CD8-positive, alpha-beta memory T cell (primary cell): ENCODE measurements at places on chromosomes 12 and 14. TPM values are rescaled to one million over a fixed set of nuclear protein-coding genes. Genes with fewer than 3 reads are reported as not detected.

The PAPOLA gene
- total RNA-seq: 184 TPM

GRCh38 chr12:51388846-51389245 is 2.4 kb downstream of the GALNT6 start:
- H3K27ac ChIP-seq: no peak overlapping the region
- H3K27me3 ChIP-seq: no peaks in the 10 kb centered on the region
- DNase-seq: no peak
- no peaks in the 10 kb centered on the region for H3K36me3 ChIP-seq

- no peaks in the 10 kb centered on the region for H3K4me1 ChIP-seq
- H3K4me3 ChIP-seq: no peak overlapping the region
- H3K36me3 ChIP-seq: no peaks in the 10 kb centered on the region
- no peak overlapping the region for H3K27ac ChIP-seq
- no peaks in the 10 kb centered on the region for H3K27me3 ChIP-seq
- no peak for DNase-seq
These were observed 11.7 kb downstream of the CAMKK2 start for GRCh38 chr12:121284551-121285390.

DNA sequence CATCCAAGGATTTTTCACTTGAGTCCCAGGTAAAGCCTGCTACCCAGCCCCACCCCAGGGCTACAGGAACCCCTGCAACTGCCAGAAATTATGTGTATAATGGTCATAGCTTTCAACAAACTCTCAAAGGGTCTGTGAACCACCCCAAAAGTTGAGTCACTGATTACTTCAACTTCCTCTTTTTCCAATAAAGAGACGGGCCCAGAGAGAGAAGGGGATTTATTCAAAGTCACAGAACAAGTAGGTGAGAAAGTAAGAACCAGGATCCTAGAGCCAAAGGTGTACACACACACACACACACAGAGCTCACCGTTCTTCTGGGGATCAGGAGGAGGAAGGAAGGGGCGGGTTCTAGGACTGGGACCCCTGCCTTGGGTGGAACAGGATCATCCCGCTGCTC is 4.8 kb upstream of the ITPK1 start:
- peaks cover 10% of the 10 kb centered on the region for H3K4me1 ChIP-seq
- H3K27me3 ChIP-seq: no peaks in the 10 kb centered on the region
- H3K27ac ChIP-seq: no peak overlapping the region
- no peak overlapping the region for H3K4me3 ChIP-seq

GRCh38 chr12:15404485-15404884 is 82.2 kb downstream of the PTPRO start:
- no peak for DNase-seq
- H3K4me1 ChIP-seq: no peaks in the 10 kb centered on the region
- H3K27me3 ChIP-seq: no peaks in the 10 kb centered on the region

DNA sequence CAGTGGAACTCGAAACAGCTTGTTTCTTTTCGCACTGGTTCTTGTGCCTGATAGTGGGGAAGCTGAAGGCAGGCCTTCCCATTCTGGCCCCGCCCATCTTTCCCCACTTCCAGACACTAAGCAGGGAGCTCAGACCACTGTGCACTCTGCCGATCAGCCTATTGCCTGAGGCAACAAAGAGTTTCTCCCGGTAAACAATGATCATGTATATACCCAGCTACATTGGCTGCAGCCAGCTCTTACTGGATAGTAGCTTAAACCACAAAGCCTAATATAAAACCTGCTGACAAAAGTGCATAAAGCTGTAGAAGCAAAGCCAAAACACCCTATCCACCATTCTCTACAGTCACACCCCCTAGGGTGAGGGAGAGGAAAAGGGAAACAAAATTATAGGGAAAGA is 24.7 kb upstream of the GLIPR1 start:
- H3K4me3 ChIP-seq: no peak overlapping the region
- no peak for DNase-seq
- no peaks in the 10 kb centered on the region for H3K36me3 ChIP-seq
- no peak overlapping the region for H3K27ac ChIP-seq

DNA sequence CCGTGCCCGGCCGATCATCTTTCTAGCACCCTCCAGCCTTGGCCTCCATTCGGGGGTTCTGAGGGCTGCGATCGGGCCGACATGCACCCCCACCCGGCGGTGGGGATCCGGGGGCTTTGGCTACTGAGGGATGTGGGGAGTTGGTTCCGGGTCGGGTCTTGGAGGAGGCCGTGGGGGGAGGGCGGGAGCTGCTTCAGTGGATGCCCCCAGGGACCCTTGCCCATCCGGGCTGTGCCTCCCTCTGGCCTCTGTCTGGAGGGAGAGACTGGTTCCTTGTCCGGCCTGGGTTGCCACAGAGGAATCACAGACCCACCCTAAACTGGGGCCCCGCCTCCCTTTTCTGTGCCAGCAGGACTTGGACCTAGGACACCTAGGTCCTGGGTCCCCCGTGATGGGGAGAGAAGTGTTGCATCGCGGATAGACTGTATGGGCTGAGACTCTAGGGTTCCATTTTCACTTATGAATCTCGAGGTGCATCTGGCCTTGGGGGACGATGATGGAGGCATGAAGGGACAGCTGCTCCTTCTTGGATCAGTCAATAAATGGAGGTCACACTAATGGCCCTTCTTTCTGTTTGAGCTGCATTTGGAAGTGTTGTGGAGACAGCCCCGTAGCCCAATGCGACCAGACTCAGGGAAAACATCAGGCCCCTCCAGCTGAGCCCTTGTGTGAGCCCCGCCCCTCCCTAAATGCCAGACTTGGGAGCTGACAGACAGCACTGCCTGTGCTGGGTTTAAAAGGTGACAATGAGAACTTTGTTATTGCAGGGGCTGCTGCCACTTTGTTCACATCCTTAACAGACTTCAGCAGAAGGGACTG is 577 bp downstream of the DTX3 start:
- H3K36me3 ChIP-seq: peaks cover 12% of the 10 kb centered on the region
- no peak overlapping the region for H3K27ac ChIP-seq
- peaks cover 29% of the 10 kb centered on the region for H3K4me1 ChIP-seq
- H3K27me3 ChIP-seq: no peaks in the 10 kb centered on the region
- H3K4me3 ChIP-seq: peak overlapping the region; percentile 69

GRCh38 chr12:38555620-38556591 is 239.3 kb downstream of the ALG10B start:
- no peak overlapping the region for H3K27ac ChIP-seq
- no peak overlapping the region for H3K4me3 ChIP-seq
- no peaks in the 10 kb centered on the region for H3K27me3 ChIP-seq
- H3K4me1 ChIP-seq: no peaks in the 10 kb centered on the region
- no peaks in the 10 kb centered on the region for H3K36me3 ChIP-seq

- no peaks in the 10 kb centered on the region for H3K36me3 ChIP-seq
- peaks cover 95% of the 10 kb centered on the region for H3K27me3 ChIP-seq
- H3K4me1 ChIP-seq: peaks cover 21% of the 10 kb centered on the region
- no peak overlapping the region for H3K4me3 ChIP-seq
- no peak overlapping the region for H3K27ac ChIP-seq
- no peak for DNase-seq
These were observed 1.1 kb downstream of the HOXC12 start for GRCh38 chr12:53955776-53956250.

DNA sequence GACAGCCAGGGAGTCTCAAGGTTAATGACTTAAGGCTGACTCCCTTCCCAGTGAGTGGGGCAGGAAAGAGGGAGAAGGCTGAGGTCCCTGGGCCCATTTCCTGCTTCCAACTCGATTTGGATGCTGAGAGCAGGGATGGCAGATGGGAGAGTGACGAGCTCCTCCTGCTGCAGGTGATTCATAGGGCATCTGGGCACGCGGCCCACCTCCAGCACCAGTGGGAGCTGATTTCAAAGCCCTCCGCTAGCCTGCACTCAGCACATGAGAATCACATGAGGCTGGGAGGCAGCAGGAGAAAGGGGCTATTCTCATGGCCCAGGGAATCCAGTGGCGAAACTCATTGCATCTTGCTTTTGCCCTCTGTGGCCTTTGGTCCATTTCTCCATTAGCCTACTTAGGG is 90.8 kb downstream of the SSPN start:
- DNase-seq: no peak
- no peaks in the 10 kb centered on the region for H3K36me3 ChIP-seq
- H3K4me1 ChIP-seq: no peaks in the 10 kb centered on the region

GRCh38 chr12:48693572-48693971 is 11.5 kb upstream of the KANSL2 start:
- no peak overlapping the region for H3K27ac ChIP-seq
- no peaks in the 10 kb centered on the region for H3K4me1 ChIP-seq
- no peak overlapping the region for H3K4me3 ChIP-seq
- H3K27me3 ChIP-seq: no peaks in the 10 kb centered on the region
- peaks cover 26% of the 10 kb centered on the region for H3K36me3 ChIP-seq

- H3K36me3 ChIP-seq: no peaks in the 10 kb centered on the region
- H3K4me3 ChIP-seq: no peak overlapping the region
- no peaks in the 10 kb centered on the region for H3K27me3 ChIP-seq
- peaks cover 16% of the 10 kb centered on the region for H3K4me1 ChIP-seq
- no peak for DNase-seq
These were observed 2.7 kb upstream of the PACS2 start for GRCh38 chr14:105311838-105312237.

DNA sequence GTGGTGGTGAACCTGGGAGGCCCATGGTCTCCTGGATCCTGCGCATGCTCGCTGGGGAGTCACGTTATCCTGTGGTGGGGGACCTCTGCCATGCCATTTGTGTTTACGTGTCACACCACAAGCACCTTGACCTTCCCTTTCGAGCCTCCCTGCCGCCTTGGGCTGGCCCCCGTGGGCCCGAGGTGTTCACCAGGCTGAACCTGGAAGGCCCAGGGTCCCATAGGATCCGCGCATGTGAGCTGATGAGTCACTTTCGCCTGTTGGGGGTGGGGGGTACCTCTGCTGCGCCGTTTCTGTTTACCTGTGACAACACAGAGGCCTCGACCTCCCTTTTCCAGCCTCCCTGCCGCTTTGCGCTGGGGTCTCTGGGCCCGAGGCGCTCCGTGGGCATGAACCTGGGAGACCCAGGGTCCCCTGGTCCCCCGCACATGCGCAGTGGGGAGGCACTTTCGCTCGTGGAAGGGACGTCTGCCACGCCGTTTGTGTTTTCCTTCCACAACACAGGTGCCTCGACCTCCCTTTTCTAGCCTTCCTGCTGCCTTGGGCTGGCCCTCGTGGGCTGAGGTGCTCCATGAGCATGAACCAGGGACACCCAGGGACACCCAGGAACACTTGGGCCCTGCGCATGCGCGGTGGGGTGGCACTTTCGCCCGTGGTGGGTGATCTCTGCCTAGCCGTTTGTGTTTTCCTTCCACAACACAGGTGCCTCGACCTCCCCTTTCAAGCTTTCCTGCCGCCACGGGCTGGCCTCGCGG is 334.1 kb downstream of the ALG10 start:
- no peaks in the 10 kb centered on the region for H3K36me3 ChIP-seq
- H3K4me1 ChIP-seq: no peaks in the 10 kb centered on the region
- H3K4me3 ChIP-seq: no peak overlapping the region
- no peak overlapping the region for H3K27ac ChIP-seq

- no peak overlapping the region for H3K4me3 ChIP-seq
- H3K27ac ChIP-seq: no peak overlapping the region
- no peaks in the 10 kb centered on the region for H3K4me1 ChIP-seq
- H3K27me3 ChIP-seq: no peaks in the 10 kb centered on the region
- H3K36me3 ChIP-seq: no peaks in the 10 kb centered on the region
- DNase-seq: no peak
These were observed 13.4 kb upstream of the GALNT6 start for GRCh38 chr12:51404627-51405026.

DNA sequence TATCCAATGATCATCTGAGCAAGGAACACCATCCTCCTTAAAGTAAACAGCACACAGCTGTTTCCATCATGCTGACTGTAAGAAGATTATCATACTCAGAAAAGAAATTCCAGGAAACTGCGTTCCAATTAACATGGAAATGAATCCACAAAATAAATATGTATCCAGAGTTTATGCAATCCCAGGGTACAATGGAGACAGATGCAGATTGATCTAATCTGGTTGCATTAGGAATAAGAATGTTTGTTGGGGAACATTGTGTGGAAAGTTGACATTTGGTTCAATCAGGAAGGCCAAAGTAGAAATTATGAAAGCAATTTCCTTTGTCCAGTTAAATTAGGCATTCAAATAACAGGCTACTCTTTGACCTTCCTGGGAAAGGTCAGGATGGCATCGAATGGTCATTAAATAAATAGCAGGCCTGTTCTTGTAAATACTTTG is 236.9 kb upstream of the AMIGO2 start:
- H3K4me1 ChIP-seq: peaks cover 24% of the 10 kb centered on the region
- no peaks in the 10 kb centered on the region for H3K36me3 ChIP-seq
- no peak for DNase-seq
- H3K27ac ChIP-seq: no peak overlapping the region

- H3K4me1 ChIP-seq: peaks cover 37% of the 10 kb centered on the region
- peaks cover 51% of the 10 kb centered on the region for H3K36me3 ChIP-seq
- no peaks in the 10 kb centered on the region for H3K27me3 ChIP-seq
- DNase-seq: no peak
- no peak overlapping the region for H3K4me3 ChIP-seq
- peak overlapping the region; percentile 6 for H3K27ac ChIP-seq
These were observed 3.7 kb downstream of the MYL6 start for GRCh38 chr12:56161690-56162351.

The HOXC13 gene
- not detected for total RNA-seq

The KERA gene
- not detected for total RNA-seq

The OR4E2 gene
- total RNA-seq: not detected
